ENCODE measurements at places on chromosomes 12 and 14.

DNA sequence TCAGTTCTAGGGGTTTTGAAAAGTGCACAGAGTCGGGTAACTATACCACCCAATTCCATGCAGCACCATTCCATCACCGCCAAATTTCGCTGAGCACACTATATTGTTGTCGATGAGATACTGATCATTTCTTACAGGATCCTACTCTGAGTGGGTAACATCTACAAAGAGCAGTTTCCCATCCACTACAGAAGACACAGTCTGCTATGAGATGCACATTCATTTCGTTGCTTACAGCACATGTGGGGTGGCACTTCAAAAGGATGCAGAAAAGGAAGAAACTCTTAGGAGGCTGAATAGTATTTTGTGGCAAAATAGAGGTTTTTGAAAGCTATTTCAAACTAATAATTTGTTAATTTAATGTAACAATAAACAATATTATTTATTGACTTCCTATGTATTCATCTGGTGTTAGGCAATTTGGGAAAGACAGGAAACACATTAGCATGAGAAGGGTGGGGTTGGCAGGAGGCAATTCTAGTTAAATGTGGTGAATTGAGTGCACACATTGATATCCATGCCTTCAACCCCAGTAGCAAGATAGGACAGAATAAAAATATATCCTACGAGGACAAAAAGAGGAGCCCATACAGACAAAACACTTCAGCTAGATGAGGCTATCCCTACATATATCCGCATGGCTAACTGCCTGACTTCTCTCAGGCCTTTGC lies 186.8 kb upstream of the PARP11 start:
- DNase-seq = no peak

DNA sequence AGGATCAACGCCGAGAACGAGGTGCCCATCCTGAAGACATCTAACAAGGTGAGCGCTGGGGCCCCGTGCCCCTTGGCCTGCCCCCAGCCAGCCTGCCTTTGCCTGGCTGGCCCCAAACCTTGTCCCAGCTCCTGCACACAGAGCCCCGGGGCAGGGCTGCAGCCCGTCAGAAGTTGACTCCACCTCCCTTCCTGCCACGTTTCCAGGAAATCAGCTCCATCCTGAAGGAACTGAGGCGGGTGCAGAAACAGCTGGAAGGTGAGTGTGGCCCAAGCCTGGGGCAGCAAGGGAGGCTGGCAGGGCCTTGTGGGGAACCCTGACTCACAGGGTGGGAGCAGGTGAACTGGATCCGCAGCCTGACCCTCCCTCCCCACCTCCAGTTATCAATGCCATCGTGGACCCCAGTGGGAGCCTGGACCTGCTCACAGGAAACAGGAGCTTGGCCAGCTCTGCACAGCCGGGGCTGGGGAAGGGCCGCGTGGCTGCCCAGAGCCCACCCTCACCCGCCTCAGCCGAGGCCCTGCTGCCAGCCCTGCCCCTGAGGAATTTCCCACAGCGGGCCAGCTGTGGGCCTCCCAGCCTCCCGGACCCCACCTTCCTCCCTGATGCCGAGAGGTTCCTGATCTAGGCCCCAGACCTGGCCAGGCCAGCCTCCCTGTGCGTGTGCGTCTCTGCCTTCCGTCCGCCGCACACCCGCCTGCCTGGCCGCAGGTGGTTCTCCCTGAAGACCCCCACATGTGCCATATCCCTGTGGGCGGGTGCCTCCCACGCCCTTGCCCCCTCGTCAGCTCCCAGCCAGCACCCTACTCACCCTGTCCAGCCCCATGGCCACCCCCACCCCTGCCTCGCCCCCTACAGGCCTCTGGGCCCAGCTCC lies 29.5 kb downstream of the CEP170B start:
- DNase-seq = no peak

DNA sequence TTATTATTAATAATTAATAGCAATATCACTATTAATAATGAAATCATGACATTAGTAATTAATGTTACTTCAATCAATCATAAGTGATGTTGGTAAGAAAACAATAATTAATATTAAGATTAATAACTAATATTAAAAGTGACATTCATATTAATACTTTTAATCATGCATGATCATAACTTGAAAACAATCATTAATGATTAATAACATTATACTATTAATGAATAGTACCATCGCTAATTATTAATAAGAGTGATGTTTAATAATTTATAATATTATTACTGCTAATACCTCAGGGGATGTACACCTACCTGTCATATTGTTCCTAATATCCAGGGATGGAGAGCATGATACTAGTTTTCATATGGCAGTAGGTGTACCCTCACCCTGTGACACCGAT lies 10.0 kb upstream of the CLEC6A start:
- no peak for DNase-seq

GRCh38 chr12:82627799-82628198 lies 58.9 kb upstream of the TMTC2 start:
- DNase-seq = no peak

DNA sequence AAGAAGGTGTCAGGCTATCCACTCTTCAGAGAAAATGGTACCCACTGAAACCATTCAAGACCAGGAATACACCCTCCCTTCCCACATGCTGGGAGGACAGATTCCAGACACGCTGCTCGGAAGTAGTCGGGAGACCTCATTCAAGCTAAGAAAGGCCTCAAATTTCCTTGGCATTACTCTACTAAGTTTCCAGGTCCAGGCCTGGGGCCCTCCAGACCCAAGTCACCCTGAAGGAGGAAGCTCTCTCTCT lies 27.1 kb upstream of the RPLP0 start:
- no peak for DNase-seq

GRCh38 chr14:78836777-78837176 lies 666.6 kb downstream of the NRXN3 start:
- peak; percentile 4 for DNase-seq

GRCh38 chr12:130249376-130249775 lies 87.1 kb downstream of the FZD10 start:
- DNase-seq = no peak

DNA sequence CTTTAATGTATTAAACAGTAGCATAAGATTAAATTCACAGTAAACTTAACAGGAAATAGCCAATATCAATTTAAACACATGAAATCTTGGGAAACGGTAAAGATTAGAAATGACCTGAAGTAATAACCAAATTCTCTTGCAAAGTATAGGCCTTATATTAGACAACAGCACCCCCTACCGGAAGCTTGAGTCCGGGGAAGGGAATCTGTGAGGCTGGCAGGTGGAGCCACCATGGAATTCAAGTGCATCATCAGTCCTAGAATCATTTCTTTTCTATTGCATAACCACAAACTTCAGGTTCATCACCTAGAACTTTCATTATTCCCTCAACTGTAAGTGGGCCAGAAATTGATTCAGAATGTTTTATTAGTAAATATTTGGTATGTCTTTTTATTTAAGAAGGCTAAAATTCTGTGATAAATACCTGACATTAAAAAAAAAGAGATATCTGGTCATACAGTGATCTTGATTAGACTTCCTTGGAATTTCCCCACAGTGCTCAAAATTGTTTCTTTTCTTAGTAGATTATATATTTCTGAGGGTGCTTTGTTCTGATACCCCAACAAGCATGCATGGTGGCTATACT lies 48.6 kb downstream of the AP5M1 start:
- DNase-seq = peak; percentile 55

- DNase-seq = no peak
Observed at GRCh38 chr12:114984634-114985061, 300.7 kb upstream of the TBX3 start.

DNA sequence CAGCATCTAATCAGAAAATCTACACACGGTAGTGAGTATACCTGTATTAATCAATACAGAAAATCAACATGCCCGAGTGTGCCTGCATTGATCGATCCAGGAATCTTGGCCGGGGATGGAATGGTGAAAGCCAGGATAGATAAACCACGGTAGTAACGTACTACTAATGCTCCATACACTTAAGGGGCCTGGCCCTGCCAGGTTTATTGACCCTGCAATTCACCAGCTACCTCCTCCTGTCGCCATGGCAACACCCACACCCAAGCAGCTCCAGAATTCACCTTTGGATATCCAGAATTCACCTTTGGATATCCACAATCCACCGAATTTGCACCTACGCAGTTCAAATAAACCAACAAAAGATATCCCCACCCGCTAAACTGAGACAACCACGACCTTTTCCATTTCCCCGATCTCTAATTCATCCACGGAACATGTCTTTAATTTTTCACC lies 14.8 kb upstream of the CALM1 start:
- no peak for DNase-seq

DNA sequence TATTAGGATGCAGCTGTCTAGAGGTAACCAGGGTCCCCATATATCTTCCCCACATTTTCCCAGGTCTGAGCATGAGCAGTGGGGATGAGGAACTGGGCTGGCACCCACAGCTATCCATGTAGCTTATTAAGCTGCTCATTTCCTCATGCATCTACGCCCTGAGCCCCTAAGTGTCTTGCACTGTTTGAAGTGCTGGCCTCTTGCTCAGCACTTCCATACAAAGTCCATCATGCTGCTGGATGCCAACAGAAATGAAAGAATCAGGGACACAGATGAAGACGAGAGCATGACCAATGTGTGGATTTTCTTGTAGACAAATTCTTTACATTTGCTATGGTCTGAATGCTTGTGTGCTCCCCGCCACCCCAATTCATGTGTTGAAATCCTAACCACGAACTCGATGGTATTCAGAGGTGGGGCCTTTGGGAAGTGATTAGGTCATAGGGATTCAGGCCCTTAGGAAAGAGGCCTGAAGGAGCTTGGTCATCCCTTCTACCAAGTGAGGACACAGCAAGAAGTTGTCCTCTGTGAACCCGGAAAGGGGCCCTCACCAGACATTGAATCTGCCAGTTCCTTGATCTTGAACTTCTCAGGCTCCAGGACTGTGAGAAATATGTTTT lies 54.5 kb downstream of the C12orf75 start:
- DNase-seq = no peak

DNA sequence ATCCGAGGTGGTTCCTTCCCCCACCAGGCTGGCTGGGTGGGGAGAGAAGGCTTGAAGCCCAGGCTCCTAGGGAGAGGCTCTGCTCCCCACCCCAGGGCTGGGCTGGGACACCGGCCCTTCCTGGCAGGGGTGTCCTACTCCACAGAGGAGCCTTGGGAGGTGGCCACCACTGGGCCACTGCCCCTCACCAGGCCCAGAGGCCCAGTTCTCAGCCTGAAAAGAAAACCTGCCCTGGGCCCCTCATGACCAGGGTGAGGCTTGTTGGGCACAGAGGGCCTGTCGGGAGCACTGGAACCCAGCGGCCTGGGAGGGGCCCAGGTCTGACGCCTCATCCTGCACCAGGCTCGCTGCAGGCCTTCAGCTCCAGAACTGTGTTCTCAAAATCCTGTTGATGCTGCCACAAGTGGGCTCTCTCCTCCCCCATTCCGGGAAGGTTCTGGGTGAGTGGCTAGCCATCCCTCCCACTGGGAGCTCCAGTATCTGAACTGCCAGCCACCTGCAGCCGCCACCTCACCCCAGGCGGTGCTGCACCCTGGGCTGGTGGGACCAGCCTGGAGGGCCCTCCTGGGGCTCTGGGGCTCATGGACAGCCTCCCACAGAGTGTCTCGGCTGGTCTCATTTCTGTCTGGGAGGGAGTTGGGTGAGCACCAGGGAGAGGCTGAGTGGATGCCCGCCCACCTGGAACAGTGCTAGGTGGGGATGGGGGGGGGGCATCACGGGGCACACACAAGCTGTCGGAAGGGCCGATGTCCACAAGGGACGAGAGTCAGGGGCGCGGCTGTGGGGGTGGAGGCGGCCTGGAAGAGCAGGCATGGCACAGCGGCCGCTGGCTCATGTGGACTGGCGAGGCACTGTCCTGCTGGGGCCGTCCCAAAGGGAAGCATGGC lies 11.8 kb downstream of the BAG5 start:
- no peak for DNase-seq

GRCh38 chr14:75254901-75255584 lies 23.6 kb upstream of the FOS start:
- no peak for DNase-seq

DNA sequence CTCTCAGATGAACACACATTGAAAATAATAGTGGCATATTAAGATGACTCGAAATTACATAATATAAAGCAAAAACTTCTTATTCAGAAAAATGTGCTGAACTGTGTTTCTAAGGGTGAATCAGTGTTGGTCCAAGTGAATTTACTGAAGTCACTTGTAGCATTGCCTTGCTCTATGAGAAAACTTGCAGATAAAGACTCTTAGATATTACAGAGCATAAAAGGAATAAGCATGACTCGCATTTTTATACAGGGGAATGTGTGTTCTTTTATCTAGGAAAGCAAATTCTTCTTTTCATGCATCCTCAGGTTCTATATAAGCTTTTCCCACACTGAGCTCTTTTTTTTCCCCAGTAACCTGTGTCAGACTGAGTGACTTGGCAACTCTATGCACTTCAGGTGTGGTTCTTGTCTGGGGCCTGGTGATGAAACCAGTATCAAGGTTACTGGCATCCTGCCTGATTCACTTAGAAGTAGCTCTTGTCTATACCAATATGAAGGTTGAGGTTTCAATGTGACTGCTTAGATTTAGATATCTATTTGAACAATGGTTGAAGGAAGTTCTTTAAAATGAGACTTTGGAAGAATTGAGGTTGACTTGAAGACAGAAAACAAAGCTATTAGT lies 76.1 kb downstream of the OTOGL start:
- no peak for DNase-seq

GRCh38 chr12:102659200-102659911 lies 179.0 kb upstream of the IGF1 start:
- DNase-seq = no peak

- DNase-seq = no peak
Observed at GRCh38 chr14:59347511-59347900, 117.7 kb downstream of the GPR135 start.

- DNase-seq = no peak
Observed at GRCh38 chr12:121512561-121512960, 68.3 kb downstream of the KDM2B start.

GRCh38 chr12:55842681-55843429 lies at the start of gene MMP19:
Gene MMP19, minus strand, starts transcription at chr12:55842936. Its CDS starts 106 bp downstream, at chr12:55842830.
- no peak for DNase-seq

GRCh38 chr12:41881891-41882805 lies 262.5 kb downstream of the GXYLT1 start:
- no peak for DNase-seq

GRCh38 chr12:15049461-15050153 lies 76.8 kb downstream of the PDE6H start:
- no peak for DNase-seq

- no peak for DNase-seq
Observed at GRCh38 chr12:69898236-69898635, 73.2 kb downstream of the MYRFL start.

DNA sequence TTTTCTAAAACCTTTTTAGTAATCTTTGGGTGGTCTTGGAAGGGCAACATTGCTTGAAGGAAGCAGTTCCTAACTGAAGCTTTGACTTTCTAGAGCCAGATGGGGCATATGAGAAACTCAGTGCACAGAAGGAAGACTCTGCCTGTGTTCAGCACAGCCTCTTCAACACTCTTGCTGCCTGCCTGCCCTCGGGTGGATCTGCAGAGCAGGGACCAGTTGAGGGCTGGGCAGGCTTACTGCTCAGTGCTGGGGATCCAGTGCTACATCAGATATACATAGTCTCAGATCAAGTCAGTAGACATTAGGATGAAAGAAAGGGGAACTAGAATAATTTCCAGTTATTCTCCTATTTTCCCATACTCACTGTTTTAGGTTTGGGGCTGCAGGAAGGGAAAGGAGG lies 29.5 kb upstream of the TMX1 start:
- no peak for DNase-seq
